Stimulated activated CD4-positive, alpha-beta T cell treated with anti-CD3 and anti-CD28 coated beads, TNF-alpha, amount 100 ng/mL, for 48 hours (primary cell): ENCODE measurements at places on chromosomes 2 and 18.

- no peak for DNase-seq
These were observed 675.1 kb upstream of the SALL3 start for GRCh38 chr18:78304192-78305164.

DNA sequence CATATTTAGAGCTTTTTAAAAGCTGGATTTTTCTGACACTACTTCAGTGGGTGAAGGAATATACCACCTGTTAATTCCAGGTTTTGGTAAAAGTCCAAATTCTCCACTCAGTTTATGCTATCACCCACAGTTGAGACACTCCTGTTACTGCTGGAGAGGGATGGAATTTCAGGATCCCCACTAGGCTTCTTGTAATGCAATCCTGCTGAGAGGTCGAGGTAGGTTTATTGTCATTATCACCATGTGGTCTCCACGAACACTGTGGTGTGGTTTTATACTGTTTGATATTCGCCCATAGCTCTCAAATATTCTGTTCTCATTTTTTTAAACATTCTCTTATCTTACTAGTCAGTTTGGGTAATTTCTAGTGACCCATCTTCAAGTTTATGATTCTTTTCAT is 167.9 kb downstream of the CCDC102B start:
- DNase-seq: no peak

- no peak for DNase-seq
These were observed 95.5 kb upstream of the ATG16L1 start for GRCh38 chr2:233156001-233156400.

GRCh38 chr2:72570413-72570812 is 255.4 kb downstream of the EXOC6B start:
- DNase-seq: no peak

- no peak for DNase-seq
These were observed 40.3 kb downstream of the FHOD3 start for GRCh38 chr18:36337679-36338402.
